ENCODE measurements at places on chromosomes 16 and 17.

DNA sequence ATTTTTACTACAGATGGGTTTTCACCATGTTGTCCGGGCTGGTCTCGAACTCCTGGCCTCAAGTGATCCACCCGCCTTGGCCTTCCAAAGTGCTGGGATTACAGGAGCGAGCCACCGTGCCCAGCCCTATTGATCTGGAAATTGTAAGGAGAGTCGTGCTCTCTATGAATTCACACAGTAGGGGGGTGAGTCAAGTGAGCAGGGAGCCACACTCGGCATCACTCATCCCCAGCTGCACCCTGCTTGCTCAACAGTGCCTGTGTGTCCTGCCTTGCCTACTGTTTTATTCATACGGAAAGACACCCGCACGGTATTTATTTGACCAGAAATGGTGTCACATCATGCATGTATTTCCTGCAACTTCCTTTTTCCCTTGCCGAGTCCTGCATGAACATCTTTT lies 157.2 kb upstream of the FOXF1 start:
- DNase-seq: no peak

- DNase-seq: no peak
These were observed 147.7 kb upstream of the WSCD1 start for GRCh38 chr17:5922476-5922875.

GRCh38 chr17:71777048-71777640 lies 343.7 kb upstream of the SOX9 start:
- DNase-seq: no peak

DNA sequence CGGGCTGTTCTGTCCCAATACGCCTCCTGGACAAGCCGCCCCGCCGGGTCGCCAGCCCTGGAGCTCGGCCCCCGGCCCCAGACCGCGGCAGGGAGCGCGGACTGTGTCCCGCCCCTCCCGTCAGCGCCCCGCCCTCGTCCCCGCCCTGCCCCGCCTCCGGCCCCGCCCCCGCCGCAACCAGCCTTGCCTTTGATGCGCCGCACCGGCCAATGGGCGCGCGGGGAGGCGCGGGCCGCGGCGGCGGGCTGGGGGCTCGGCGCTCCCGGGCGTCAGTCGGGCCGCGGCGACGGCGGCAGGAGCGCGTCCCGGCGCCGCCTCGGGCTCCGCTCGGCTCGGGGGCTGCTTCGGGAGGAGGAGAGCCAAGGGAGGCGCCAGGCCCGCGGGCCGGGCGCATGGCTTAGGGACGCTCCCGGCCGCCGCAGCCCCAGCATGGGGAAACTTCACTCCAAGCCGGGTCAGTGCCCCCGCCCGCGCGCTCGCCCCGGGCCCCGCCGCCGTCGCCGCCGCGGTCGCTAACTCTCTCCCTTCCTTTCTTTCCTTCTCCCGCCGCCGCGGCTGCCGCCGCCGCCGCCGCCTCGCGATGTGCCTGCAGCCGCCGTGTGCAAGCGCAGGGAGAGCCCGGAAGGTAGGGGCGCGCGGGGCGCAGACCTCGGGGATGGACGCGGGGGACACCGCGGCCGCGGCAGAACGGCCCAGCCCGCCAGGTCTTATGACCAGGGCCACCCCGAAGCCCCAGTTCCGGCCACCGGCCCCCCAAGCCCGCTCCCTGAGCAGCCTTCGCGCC lies at the start of gene NKD1:
Gene NKD1 (plus strand): TSS at position 272 of the 784 bp plus-strand sequence. CDS start 158 bp downstream, at position 430.
- DNase-seq: peak; percentile 49

- DNase-seq: no peak
These were observed 4.6 kb upstream of the ALDOA start for GRCh38 chr16:30060836-30061554.

- DNase-seq: no peak
These were observed 36.3 kb downstream of the MYO18A start for GRCh38 chr17:29143894-29144293.

- no peak for DNase-seq
These were observed 48.6 kb downstream of the ABCA8 start for GRCh38 chr17:68906638-68907037.

DNA sequence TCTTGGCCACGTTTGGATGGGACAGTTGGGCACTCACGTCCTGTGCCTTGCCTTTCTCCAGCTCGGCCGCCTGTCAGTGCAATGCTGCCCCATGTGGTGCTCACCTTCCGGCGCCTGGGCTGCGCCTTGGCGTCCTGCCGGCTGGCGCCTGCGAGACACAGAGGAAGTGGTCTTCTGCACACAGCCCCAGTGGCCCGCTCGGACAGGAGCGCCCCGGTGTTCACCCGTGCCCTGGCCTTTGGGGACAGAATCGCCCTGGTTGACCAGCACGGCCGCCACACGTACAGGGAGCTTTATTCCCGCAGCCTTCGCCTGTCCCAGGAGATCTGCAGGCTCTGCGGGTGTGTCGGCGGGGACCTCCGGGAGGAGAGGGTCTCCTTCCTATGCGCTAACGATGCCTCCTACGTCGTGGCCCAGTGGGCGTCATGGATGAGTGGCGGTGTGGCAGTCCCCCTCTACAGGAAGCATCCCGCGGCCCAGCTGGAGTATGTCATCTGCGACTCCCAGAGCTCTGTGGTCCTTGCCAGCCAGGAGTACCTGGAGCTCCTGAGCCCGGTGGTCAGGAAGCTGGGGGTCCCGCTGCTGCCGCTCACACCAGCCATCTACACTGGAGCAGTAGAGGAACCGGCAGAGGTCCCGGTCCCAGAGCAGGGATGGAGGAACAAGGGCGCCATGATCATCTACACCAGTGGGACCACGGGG lies 7.1 kb downstream of the ACSF3 start:
- DNase-seq: no peak

- no peak for DNase-seq
These were observed 21.7 kb downstream of the PRMT7 start for GRCh38 chr16:68332411-68333121.

GRCh38 chr17:78133971-78134898 lies 3.7 kb downstream of the TMC8 start:
- DNase-seq: no peak

- no peak for DNase-seq
These were observed 381.8 kb downstream of the SOX9 start for GRCh38 chr17:72502371-72503341.

All from stimulated activated CD8-positive, alpha-beta memory T cell treated with anti-CD3 and anti-CD28 coated beads, Interleukin-7, amount 100 ng/mL, for 24 hours (primary cell).